ENCODE measurements at places on chromosomes 2 and 18.

GRCh38 chr2:235049719-235050118 is 97.9 kb downstream of the SH3BP4 start:
- DNase-seq, result no peak

GRCh38 chr2:239377591-239377990 is 23.2 kb downstream of the HDAC4 start:
- no peak for DNase-seq

- DNase-seq, result no peak
These were observed 601 bp downstream of the WDR35 start for GRCh38 chr2:19989342-19989666.

DNA sequence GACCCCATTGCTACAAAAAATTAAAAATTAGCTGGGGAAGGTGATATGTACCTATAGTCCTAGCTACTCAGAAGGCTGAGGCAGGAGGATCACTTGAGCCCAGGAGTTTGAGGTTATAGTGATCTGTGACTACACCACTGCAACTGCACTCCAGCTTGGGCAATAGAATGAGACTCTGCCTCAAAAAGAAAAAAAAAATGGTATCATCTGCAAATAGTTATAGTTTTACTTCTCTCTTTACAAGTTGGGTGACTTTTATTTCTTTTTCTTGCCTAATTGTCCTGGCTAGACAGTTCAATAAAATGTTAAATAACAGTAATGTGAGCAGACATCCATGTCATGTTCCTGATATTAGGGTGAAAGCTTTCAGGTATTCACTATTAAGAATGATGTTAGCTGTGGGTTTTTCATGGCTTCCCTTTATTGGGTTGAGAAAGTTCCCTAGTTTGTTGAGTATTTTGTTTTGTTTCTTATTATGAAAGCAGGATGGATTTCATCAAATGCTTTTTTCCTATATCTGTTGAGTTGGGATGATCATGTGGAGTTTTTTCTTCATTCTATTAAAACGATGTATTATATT is 24.9 kb upstream of the ACOXL start:
- DNase-seq, result no peak

DNA sequence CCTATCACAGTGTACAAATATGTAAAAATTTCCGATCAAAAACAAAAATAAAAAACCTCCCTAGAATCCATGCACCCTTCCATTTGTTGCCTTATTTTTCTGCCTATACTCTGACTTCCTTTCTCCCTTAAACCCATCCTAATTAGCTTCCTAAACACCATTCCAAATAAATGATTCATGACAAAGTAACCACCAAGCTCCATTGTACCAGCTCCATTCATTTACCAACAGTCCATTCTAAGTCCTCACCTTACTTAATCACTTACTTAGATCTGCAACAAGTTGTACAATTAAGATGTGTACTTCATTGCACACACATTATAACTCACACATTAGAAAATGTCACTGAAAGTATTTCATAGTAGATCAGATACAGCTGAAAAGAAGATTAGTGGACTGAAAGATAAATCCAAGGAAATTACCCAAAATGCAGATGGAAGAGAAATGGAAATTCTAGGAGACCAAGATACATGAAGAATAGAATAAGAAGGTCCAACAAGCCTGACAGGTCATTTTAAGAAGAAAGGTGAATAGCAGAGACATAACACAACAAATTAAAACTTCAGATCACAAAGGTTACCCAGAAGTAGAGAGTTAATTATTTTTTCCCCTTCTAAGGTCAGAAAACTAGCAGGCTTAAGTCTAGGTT is 154.6 kb downstream of the DYM start:
- DNase-seq, result no peak

GRCh38 chr18:25704494-25704893 is 352.5 kb upstream of the ZNF521 start:
- DNase-seq, result no peak

DNA sequence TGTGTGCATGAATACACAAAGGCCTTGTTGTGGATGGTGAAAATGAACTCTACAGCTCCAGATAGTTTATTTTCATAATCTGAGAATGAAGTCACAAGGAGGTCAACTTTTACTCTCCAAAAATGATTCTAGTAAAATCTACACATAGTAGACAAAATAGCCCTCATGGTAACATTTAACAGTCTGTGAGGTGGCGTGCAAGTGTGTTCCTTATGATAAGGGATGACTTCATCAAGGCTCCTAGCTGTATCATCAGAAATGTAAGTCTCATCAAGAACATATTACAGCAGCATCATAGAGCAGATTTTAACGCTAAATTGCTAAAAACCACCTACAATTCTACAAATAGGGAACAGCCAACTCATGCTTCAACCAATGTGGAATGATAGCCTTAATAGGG is 72.3 kb upstream of the RIOK3 start:
- no peak for DNase-seq

- peak; percentile 38 for DNase-seq
These were observed 505 bp downstream of the FOXI3 start for GRCh38 chr2:88451811-88452564.

- no peak for DNase-seq
These were observed 3.3 kb downstream of the RNF152 start for GRCh38 chr18:61889541-61889940.

- DNase-seq, result peak; percentile 51
These were observed 29.2 kb upstream of the TEX44 start for GRCh38 chr2:231563378-231563961.

DNA sequence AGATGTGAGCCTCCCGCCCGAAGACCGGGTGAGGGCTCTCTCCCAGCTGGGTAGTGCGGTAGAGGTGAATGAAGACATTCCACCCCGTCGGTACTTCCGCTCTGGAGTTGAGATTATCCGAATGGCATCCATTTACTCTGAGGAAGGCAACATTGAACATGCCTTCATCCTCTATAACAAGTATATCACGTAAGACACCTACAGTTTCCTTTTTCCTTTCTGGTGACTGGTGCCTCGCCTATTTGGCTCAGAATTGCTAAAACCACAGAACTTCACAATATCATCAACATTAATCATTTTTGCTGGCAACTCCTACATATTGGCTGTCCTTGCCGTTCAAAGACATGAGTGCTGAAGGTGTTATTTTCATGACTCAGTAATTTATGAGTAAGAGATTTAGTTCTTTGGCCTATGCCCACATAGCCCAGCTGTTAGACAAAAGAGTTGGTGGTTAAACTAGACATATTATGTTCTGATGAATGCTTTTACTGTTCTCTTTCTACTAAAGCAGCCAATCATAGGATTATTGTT is 2.2 kb downstream of the STAMBP start:
- DNase-seq, result no peak

- DNase-seq, result no peak
These were observed 62.8 kb downstream of the GALNT14 start for GRCh38 chr2:31075431-31075830.

DNA sequence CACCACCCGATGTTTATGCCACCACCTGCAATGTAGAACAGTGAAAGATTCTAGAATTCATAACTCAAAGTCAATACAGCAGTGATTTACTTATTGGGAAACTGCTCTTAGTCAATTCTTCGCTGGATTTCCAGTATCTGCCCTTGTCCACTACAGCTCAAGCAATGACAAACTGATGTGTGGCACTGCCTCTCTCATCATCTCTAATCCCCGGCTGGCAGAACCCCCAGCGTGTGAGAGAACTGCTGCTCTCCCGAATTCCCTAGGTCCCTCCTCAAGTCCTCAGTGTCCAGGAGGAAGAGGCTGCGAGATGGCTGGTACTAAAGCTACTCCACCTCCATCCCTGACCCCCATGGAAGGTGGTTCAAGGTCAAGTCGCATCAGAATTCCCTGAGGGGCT is 1.6 kb downstream of the TXNL4A start:
- no peak for DNase-seq

DNA sequence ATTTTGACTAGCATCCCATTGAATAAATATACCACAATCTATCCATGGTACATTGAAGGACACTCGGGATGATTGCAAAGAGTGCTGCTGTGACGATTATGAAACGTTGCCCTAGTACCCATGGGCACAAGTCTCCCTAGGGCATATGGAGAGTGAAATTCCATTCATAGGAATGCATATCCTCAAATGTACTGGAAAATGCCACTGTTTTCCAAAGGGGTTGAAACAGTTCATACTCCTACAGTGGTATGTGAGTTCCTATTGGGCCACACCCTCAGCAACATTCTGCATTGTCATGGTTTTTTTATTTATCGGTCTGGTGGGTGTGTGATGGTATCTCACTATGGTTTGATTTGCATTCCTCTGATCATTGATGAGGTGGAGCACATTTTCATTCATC is 130.6 kb downstream of the TWIST2 start:
- no peak for DNase-seq

GRCh38 chr2:7205151-7205830 is 288.1 kb downstream of the RNF144A start:
- no peak for DNase-seq

DNA sequence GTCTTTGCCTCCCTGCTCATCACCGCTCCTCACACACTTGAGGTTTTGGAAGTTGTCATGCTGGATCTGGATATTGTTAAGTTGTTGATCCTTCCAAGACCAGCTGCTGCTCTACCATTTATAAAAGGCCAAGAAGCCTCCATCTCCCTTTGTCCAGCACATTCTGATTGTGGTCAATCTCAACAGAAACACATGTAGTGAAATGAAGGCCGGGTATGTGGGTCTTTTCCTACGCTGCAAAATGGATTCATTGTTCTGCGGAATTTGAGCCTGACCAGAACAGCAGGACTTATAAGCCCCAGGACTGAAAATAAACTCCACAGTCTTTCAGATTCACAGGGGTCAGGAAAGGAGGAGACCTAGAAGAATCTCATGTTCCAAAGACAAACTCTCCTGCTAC is 238.4 kb downstream of the CMPK2 start:
- DNase-seq, result no peak

DNA sequence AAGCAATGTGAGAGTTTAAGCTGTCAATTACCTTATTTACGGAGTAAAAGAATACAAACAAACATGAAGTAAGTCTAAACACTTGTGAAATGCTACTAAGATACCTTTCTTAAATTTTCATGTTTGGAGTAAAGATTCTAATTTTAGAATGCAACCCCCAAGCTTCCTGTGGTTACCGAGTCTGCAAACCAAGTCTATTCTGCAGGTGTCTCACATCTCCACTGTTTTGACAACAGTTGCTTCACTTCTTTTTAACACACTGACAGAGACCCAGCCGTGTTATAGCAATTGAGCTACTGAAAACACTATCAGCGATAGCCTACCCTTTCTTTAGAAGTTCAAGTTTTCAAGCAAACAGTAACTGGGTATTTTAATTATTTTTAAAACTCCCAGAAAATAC is 608.3 kb downstream of the ERBB4 start:
- DNase-seq, result no peak

- DNase-seq, result no peak
These were observed 7.5 kb downstream of the BAZ2B start for GRCh38 chr2:159608723-159609308.

GRCh38 chr2:133171393-133172004 is 396.8 kb downstream of the NCKAP5 start:
- peak; percentile 71 for DNase-seq

GRCh38 chr2:206443735-206444527 is 599 bp downstream of the ADAM23 start:
- DNase-seq, result peak; percentile 18

GRCh38 chr2:200860092-200860795 is 4.2 kb downstream of the CLK1 start:
- no peak for DNase-seq

GRCh38 chr2:179186126-179186525 is 78.5 kb downstream of the SESTD1 start:
- DNase-seq, result no peak

GRCh38 chr18:54357082-54357659 is 487 bp downstream of the STARD6 start:
- no peak for DNase-seq

GRCh38 chr2:136126421-136126926 is 8.5 kb upstream of the CXCR4 start:
- no peak for DNase-seq

GRCh38 chr18:34775461-34775860 is 65.4 kb downstream of the DTNA start:
- DNase-seq, result no peak

GRCh38 chr2:188306271-188306670 is 14.6 kb downstream of the GULP1 start:
- no peak for DNase-seq

DNA sequence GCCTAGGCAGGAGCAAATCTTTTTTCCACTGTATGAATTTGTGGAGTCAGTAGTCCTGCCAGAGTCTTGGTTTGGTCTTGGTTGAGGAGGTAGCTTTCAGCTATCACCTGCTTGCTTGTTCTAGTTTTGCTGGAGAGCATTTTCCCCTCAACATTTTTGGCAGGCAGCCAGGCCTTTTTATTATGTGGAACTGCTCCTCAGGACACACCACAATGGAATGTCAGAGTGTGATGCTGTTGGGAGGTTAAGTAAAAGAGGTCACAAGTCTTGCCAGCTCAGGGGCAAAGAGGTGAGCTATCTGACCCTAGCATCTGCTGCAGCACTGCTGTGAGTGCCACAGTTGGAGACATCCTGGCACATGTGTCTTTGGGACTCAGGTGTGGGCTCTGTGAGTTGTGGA is 258.0 kb downstream of the CNTNAP5 start:
- DNase-seq, result no peak
